CD14-positive monocyte (primary cell): ENCODE measurements at places on chromosomes 13 and 19.

DNA sequence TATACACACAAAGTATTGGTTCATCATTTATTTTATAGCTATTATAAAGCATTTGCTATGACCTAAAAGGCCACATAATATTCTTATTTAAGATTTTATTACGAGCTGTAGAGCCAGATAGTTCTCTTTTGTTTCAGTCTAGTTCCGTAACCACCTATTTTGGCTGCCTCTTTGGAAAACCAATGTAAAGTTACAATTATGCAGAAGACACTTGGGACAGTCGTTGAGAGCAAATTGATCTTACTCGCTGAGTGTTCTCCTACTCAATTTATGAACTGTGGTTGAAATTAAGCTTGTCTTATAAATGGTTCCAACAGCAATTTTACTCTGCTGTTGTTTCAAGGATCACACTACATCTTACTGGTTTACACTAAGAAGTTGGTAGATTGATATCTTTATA lies 122.3 kb downstream of the SLC7A1 start:
- DNase-seq = no peak

GRCh38 chr13:71493189-71493588 lies 373.8 kb downstream of the DACH1 start:
- DNase-seq = no peak

DNA sequence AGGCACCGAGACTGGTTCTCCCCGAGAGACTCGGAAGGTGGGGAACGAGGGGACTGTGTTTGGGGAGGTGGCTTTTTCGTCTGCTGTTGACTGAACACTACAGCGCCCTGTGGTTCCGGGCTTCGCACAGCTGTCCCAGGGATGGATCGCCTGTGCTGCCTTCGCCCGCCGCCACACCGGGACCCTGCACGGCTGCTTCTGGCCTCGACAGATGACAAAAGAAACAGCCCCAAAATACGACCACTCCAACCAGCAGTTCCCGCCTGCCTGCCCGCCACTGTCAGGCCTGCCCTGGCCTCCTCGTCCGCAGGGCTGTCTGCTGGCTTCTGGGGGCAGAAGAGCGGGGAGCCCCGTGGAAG lies 13.3 kb upstream of the GNA15 start:
- DNase-seq = no peak

DNA sequence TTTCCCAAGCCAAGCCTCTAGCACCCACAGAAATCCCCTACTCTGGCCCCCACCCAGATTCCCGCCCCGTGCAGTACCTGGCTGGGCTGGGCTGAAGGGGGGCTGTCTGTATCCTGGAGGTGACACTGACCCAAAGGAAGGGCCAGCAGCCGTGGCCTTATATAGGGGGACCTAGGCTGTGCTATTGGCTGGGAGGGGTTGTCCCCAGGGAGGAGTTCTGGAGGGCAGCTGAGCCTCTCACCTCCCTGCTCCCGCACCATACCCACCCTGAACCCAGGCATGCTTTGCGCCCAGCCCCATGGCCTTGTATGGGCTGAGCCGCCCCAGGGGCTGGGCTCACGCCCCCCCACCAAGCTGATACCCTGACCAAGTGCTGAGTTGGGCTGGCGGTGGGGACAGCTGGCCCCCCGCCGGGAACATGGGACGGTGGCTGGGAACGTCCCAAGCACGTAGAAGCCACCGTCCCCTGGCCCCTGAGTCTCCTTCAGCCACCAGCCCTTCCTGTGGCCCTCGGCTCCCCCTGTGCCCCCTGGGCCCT lies at the start of gene CKM:
CKM (minus strand) TSS at position 132 of the 538 bp plus-strand sequence. CDS start 3,162 bp downstream, outside the sequence.
- no peak for DNase-seq

DNA sequence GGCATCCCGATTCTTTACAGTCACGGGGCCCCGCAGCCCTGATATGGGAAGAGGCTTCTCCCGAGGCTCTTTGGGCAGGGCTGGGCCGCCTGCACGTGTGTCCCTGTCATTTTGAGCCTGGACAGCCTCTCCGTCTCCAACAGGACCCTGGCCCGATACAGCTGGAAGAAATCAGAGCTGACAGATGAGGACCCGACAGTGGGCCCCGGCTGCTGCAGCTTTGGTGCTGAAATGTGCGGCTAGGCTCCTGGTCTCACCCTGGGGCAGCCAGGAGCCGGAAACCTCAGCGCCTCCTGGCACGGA lies 3.2 kb downstream of the PIAS4 start:
- DNase-seq = no peak

DNA sequence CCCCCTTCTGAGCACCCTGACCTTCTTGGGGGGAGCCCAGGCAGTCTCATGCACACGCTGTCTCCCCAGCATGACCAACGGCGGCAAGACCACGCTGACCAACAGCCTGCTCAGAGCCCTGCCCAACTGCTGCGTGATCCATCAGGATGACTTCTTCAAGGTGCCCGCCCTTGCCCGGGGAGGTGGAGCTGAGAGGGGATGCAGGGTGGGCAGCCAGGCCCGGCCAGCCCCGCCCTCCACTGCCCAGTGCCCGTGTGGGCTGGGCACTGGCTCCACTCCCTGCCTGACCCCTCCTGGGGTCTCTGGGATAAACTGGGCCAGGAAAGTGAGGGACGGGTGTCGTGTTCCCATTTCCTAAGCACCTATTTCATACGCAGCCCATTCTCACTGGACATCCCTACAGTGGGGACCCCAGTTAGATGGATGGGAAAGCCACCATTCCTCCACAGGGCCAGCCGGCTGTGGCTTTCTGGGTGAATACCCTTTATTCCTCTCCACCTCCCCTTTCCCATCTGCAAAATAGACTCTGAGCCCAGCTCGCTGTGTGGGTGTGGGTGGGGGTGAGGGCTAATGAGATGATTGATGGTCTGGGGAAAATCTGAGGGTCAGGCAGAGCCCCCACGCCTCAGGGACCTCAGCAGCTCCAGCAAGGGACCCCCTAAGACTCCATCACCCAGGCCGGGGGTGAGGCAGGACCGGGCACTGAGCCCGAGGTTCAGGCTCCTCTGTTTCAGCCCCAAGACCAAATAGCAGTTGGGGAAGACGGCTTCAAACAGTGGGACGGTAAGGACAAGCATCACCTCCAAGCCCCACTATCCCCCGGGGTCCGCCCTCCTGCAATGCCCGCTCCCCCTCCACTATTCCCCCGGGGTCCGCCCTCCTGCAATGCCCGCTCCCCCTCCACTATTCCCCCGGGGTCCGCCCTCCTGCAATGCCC lies 3.9 kb downstream of the NMRK2 start:
- no peak for DNase-seq

DNA sequence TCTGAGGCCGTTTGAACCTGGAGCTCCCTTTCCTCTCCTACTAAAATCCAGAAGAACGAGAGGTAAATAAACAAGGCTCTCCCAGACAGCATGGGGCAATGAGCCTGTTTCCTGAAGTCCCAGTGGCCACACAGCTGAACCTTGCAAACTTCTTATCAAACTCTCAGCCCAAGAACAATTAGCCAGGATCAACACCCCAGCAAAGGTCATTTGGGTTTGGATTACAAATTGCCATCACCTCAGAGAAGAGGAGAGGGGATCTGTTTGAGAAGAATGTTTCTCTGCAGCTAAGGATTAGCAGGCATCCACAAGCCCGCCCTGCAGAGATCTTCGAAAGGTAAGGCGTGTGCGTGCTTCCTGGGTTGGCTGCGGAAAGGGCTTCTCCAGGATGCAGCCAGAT lies 201.9 kb upstream of the SOX1 start:
- no peak for DNase-seq
